ENCODE measurements at places on chromosomes 6 and 20. TPM values are rescaled to one million over a fixed set of nuclear protein-coding genes. Genes with fewer than 3 reads are reported as not detected.

DNA sequence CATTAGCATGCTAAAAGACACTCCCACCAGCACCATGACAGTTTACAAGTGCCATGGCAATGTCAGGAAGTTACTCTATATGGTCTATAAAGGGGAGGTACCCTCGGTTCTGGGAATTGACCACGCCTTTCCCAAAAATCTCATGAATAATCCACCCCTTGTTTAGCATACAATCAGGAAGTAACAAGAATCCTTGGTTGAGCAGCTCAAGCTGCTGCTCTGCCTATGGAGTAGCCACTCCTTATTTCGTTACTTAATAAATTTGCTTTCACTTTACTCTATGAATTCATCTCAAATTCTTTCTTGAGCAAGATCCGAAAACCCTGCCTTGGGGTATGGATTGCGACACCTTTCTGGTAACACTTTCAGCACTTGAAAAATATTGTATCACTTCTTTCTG, 243.0 kb downstream of the BMP2 start:
- no peak for DNase-seq
- no peak overlapping the region for H3K27ac ChIP-seq
- H3K36me3 ChIP-seq, result no peaks in the 10 kb centered on the region
- no peaks in the 10 kb centered on the region for H3K4me1 ChIP-seq
- no peak overlapping the region for H3K4me3 ChIP-seq

DNA sequence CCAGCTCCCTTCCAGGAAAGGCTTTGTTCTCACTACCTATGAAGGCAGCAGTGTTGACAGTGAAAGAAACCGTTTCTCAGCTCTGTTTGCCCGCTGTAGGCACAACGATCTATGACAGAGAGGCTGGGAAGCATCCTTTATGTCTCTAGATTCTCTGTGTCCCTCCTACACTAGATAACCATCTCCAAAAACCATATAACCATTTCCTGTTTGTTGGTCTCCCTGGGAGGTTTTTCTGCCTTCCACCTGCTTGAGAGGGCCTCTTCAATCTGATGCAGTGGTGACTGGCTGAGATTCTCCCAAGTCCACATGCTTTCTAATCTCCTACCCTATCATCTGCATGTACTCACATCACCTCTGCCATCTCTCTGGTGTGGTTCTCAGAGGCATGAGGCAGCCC, 32.0 kb upstream of the TMEM217 start:
- H3K27ac ChIP-seq, result no peak overlapping the region
- H3K4me1 ChIP-seq, result peaks cover 9% of the 10 kb centered on the region
- peaks cover 38% of the 10 kb centered on the region for H3K36me3 ChIP-seq

DNA sequence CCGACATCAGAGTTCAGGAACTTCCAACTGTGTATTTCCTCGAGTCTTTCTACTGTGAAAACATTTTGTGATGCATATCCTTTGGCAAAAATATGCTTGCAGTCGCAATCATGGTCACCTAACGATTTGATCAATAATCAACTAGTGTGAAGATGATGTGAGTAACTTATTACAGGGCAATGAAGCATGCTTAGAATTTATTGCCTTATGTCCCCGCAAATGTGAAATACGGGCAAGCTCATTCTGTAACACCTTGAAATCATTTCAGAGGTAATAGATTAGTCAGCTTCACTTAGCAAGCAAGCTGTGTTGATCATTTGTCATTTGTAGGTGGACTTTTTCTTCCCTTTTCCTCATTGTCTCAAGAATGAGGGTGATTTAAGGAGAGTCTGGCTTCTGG, 67.9 kb upstream of the DOK5 start:
- H3K27me3 ChIP-seq, result peaks cover 3% of the 10 kb centered on the region
- H3K4me3 ChIP-seq, result no peak overlapping the region
- H3K27ac ChIP-seq, result no peak overlapping the region
- no peaks in the 10 kb centered on the region for H3K36me3 ChIP-seq
- no peaks in the 10 kb centered on the region for H3K4me1 ChIP-seq
- DNase-seq, result no peak

GRCh38 chr6:147418523-147418922, 90.0 kb upstream of the SAMD5 start:
- H3K27me3 ChIP-seq, result no peaks in the 10 kb centered on the region
- H3K36me3 ChIP-seq, result no peaks in the 10 kb centered on the region
- no peaks in the 10 kb centered on the region for H3K4me1 ChIP-seq
- no peak overlapping the region for H3K4me3 ChIP-seq
- no peak for DNase-seq
- no peak overlapping the region for H3K27ac ChIP-seq

GRCh38 chr20:30486103-30486478, 771.4 kb upstream of the DEFB115 start:
- DNase-seq, result no peak
- no peaks in the 10 kb centered on the region for H3K27me3 ChIP-seq
- H3K4me1 ChIP-seq, result no peaks in the 10 kb centered on the region
- H3K27ac ChIP-seq, result no peak overlapping the region
- H3K36me3 ChIP-seq, result no peaks in the 10 kb centered on the region
- H3K4me3 ChIP-seq, result no peak overlapping the region

GRCh38 chr6:17632934-17633333, 32.8 kb downstream of the FAM8A1 start:
- H3K36me3 ChIP-seq, result peaks cover 53% of the 10 kb centered on the region
- no peaks in the 10 kb centered on the region for H3K27me3 ChIP-seq
- peak overlapping the region; percentile 58 for H3K27ac ChIP-seq
- peaks cover 32% of the 10 kb centered on the region for H3K4me1 ChIP-seq
- no peak overlapping the region for H3K4me3 ChIP-seq

- peaks cover 3% of the 10 kb centered on the region for H3K27me3 ChIP-seq
- H3K36me3 ChIP-seq, result no peaks in the 10 kb centered on the region
- peak overlapping the region; percentile 41 for H3K27ac ChIP-seq
- peak overlapping the region; percentile 26 for H3K4me3 ChIP-seq
These were observed 92.7 kb upstream of the SIRPA start for GRCh38 chr20:1802385-1803060.

GRCh38 chr6:12610862-12611261, 105.7 kb upstream of the PHACTR1 start:
- H3K27ac ChIP-seq, result no peak overlapping the region
- no peak for DNase-seq
- H3K27me3 ChIP-seq, result no peaks in the 10 kb centered on the region
- no peaks in the 10 kb centered on the region for H3K4me1 ChIP-seq
- H3K36me3 ChIP-seq, result no peaks in the 10 kb centered on the region
- no peak overlapping the region for H3K4me3 ChIP-seq

GRCh38 chr20:4805663-4806449, 84.1 kb downstream of the PRND start:
- H3K36me3 ChIP-seq, result peaks cover 20% of the 10 kb centered on the region
- H3K27me3 ChIP-seq, result no peaks in the 10 kb centered on the region
- DNase-seq, result no peak
- no peak overlapping the region for H3K27ac ChIP-seq
- no peak overlapping the region for H3K4me3 ChIP-seq
- peaks cover 28% of the 10 kb centered on the region for H3K4me1 ChIP-seq

DNA sequence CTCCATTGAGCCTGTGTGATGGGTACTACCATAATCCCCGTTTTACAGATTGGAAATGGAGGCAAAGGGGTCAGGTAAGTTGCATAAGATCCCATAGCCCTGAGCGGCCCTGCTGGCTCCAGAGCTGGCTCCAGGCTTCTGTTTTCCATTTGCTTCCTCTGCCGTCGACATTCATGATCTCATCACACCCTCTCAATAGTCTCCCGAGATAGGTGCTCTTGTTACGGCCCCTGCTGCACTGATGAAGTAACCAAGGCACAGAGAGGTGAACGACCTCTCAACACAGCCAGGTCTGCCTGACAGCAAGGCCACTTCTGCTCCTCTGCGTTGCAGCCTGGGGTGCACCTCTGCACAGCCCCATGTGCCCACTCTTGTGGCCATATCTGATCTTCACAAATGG, 16.9 kb downstream of the CDH22 start:
- H3K4me3 ChIP-seq, result no peak overlapping the region
- no peak overlapping the region for H3K27ac ChIP-seq
- no peaks in the 10 kb centered on the region for H3K27me3 ChIP-seq
- H3K36me3 ChIP-seq, result no peaks in the 10 kb centered on the region

DNA sequence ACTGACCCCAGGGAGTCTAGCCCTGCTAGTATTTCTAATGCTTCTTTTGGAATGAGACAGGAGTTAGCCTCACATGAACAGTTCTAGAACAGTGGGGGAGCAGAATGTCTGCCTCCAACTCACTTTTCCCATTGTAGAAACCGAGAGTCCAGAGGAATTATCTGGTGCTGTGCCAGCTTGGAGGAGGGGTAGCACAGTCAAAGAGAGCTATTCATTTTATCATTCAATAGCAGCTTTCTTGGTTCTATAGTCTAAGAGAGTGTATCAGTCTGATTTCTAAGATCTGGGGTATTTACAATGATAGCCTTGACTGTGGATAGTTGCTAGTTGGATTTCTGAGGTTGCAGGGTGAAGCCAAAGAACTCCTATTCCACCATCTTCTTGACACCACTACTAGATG, 448.2 kb downstream of the RFPL4B start:
- H3K4me3 ChIP-seq, result no peak overlapping the region
- no peaks in the 10 kb centered on the region for H3K27me3 ChIP-seq
- H3K4me1 ChIP-seq, result no peaks in the 10 kb centered on the region
- no peak overlapping the region for H3K27ac ChIP-seq

DNA sequence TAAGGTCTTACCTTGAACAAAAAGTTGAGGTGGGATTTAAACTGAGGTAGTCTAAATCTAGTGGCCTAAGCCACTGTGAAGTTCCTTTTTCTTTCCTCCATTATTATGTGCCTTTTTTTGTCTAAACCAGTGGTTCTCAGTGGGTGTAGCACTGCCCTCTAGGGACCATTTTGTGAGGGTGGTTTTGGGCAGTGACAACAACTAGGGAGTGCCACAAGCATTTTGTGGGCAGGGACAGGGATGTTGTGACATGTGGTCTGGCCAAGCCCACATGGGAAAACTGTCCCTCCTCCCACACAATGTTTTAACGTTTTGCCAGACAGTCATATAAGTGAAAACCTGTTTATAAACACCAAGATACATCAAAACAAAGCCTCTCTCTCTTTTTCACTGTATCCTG, 899.4 kb upstream of the FLRT3 start:
- no peaks in the 10 kb centered on the region for H3K4me1 ChIP-seq
- H3K4me3 ChIP-seq, result no peak overlapping the region
- H3K36me3 ChIP-seq, result no peaks in the 10 kb centered on the region
- H3K27me3 ChIP-seq, result no peaks in the 10 kb centered on the region

DNA sequence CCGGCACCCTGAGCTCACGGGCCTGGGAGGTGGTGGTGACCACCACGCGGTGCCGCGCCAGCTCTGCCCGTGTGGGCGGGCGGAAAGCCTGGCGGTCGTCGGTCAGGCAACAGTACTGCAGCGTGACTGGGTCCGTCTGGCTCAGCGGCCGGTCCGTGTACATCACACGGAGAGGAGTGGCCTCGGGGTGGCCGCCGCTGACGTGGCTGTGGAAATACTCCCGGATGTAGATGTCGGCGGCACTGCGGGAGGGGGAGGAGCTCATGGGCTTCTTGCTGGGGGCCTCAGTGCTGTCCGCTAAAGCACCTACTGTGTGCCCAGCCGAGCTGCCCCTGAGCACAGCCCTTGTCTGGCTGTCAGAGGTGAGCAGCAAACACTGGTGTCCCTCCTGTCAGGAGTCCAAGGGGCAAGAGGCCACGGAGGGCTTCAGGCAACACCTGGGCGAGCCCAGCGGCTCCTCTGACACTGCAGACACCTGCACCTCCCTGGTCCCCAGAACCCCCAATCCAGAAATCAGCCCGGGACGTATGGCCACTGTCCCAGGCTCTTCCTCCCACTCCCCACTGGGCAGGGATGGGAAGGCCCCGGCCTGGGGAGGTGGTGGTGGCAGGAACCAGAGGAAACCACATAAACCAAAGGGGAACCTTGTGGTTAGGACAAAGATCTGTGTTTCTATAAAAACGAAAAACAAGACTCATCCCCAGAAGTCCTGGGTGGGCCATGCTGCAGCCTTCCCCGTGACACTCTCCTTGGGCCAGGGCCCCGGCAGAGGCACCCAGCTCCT, 6.5 kb downstream of the HELZ2 start:
- peaks cover 15% of the 10 kb centered on the region for H3K36me3 ChIP-seq
- H3K27me3 ChIP-seq, result no peaks in the 10 kb centered on the region
- DNase-seq, result peak; percentile 82

DNA sequence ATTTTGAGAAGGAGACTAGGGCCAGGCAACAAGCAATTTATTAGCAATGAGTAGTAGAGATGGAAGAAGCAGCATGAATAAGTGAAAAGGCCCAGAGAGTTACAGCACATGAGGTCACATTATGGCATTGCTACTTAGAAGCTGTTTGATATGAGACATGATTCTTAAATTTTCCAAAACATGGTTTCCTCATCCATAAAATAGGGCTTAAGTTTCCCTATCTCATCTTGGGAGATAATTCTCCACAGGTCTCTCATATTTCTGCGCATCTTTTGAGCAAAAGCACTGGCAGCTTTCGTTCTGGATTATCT, 656.1 kb downstream of the EPHA7 start:
- no peaks in the 10 kb centered on the region for H3K4me1 ChIP-seq
- H3K4me3 ChIP-seq, result no peak overlapping the region
- no peaks in the 10 kb centered on the region for H3K36me3 ChIP-seq
- H3K27ac ChIP-seq, result no peak overlapping the region
- H3K27me3 ChIP-seq, result no peaks in the 10 kb centered on the region
- DNase-seq, result no peak

GRCh38 chr20:20204256-20204655, 151.9 kb downstream of the CFAP61 start:
- no peak overlapping the region for H3K4me3 ChIP-seq
- DNase-seq, result no peak
- no peaks in the 10 kb centered on the region for H3K27me3 ChIP-seq
- no peaks in the 10 kb centered on the region for H3K36me3 ChIP-seq
- peaks cover 22% of the 10 kb centered on the region for H3K4me1 ChIP-seq
- H3K27ac ChIP-seq, result no peak overlapping the region

DNA sequence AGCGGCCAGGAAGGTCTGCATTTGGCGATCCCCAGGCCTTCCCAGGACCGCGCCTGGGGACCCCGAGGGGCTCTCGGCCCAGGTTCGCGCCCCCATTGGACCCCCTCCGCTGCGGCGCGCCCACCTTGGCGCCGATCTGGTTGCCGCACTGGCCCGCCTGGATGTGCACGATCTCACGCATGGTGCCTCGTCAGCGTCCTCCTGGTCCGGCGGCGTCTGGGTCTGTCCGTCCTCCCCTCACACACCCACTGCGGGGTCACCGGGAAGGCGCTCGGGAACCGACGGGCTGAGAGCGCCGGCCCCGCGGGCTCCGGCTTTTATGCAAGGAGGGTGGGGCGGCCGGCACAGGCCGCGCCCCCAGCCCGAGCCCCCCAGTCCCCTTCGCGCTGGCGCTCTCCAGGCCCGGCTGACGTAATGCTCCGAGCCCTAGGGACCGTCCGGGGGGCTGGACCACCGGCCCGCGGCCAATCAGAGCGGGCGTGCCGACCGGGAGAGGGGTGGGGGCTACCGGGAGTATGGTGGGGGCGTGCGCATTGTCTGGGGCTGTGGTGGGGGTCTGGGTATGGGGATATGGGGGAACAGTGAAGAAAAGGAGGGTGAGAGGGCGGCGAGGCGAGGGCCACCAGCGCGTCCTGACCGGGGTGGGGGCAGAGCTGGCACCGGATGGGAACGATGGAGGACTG, at the start of gene TUBB2B:
Gene TUBB2B, minus strand, starts transcription at position 291 of the 683 bp plus-strand sequence. Its CDS starts 110 bp downstream, at position 181.
- peak within 1 kb of the TSS; percentile 13 for H3K4me3 ChIP-seq
- H3K36me3 ChIP-seq, result no peaks in the 10 kb centered on the region
- DNase-seq, result no peak

GRCh38 chr6:12136905-12137304, 124.8 kb downstream of the HIVEP1 start:
- H3K27ac ChIP-seq, result no peak overlapping the region
- H3K4me3 ChIP-seq, result no peak overlapping the region
- peaks cover 9% of the 10 kb centered on the region for H3K36me3 ChIP-seq
- DNase-seq, result no peak
- no peaks in the 10 kb centered on the region for H3K27me3 ChIP-seq

- no peaks in the 10 kb centered on the region for H3K27me3 ChIP-seq
- H3K36me3 ChIP-seq, result no peaks in the 10 kb centered on the region
These were observed 921.8 kb upstream of the EPHA7 start for GRCh38 chr6:94341173-94341572.

Gene NR2E1
- not detected for total RNA-seq

Gene LTB
- total RNA-seq, result 42.1 TPM

Gene NKX2-4
- not detected for total RNA-seq

Gene MDFI
- not detected for total RNA-seq

Gene DPPA5
- not detected for total RNA-seq

Gene CTAGE9
- total RNA-seq, result 0.21 TPM

Gene MYO6
- total RNA-seq, result 6.6 TPM
